ENCODE measurements at places on chromosomes 7 and 10. TPM values are rescaled to one million over a fixed set of nuclear protein-coding genes. Genes with fewer than 3 reads are reported as not detected.

CALHM1 gene
- not detected for total RNA-seq

PKD1L1 gene
- under 0.01 TPM for total RNA-seq

GDF2 gene
- total RNA-seq, result not detected

SFXN2 gene
- 2.4 TPM for total RNA-seq

FKBP9 gene
- total RNA-seq, result 403 TPM

CDHR3 gene
- total RNA-seq, result 1.9 TPM

LRRC17 gene
- 0.28 TPM for total RNA-seq

RSU1 gene
- 21.9 TPM for total RNA-seq

VWC2 gene
- total RNA-seq, result not detected

DGKB gene
- total RNA-seq, result not detected

SEMA3C gene
- total RNA-seq, result 275 TPM

RNF32 gene
- total RNA-seq, result 1.1 TPM

FASTK gene
- total RNA-seq, result 58.6 TPM

PTPRZ1 gene
- 17.7 TPM for total RNA-seq

MYH16 gene
- total RNA-seq, result 0.36 TPM

OR2A1 gene
- not detected for total RNA-seq

OR13A1 gene
- not detected for total RNA-seq

MTERF1 gene
- 9.9 TPM for total RNA-seq
